ENCODE measurements at places on chromosomes 1 and 21.

- DNase-seq, result no peak
Measured at GRCh38 chr1:78426408-78426807, 64.4 kb upstream of the PTGFR start.

DNA sequence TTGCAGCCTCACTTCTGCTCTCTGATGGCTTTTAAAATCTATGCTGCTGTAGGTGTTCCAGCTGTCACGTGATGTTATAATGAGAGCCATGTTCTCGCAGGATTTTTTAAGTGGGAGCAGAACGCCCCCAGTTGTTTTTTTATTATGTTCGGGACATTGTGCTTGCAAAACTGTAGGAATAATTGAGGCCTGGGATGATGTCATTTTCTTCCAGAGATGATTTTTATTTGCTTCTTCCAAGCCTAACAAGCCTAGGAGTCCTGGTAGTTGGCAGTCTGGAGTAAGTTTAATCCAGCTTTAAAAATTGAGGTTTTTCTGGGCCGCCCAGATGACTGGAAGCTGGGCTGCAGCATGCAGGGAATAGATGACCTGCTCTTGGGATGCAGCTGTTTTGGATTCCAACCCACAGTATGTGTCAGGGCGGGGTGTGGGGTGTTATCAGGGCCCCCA is 34.6 kb upstream of the CHIT1 start:
- no peak for DNase-seq

DNA sequence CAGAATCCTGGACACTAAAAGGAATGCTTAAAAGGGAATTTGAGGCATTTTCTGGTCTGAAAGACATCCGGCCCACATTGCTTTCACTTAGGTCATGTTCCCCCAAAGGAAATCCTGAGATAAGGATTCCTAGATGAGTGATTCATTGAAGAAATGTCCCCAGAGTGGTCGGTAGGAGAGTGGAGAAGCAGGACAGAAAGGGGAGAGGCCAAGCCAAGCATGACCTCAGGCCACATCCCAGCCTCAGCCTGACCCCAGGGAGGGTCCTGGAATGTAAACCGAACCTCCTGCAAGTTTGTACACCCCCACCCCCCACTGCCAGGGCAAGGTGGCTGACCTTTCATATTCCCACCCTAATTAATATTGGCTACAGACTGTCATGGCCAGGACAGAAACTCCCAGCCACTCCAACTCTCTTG is 16.6 kb downstream of the HIVEP3 start:
- DNase-seq, result no peak

DNA sequence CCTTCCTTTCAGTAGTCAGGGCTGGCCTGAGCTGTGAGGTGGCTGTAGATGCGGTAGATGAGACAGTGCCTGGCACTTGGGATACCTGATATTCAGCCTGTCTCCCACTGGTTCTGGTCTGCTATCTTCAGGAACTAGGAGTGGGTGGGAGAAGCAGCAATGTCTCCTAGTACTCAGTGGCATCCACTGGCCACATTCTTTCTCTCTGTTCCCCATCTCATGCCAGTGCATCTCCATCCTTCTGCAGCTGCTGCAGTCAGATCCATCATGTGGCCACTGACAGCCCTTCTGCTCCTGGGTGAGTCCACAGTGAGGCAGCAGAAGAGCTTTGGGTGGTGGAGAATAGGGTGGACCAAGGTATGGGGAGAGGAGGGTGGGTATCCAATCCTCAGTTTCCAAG is 1.1 kb downstream of the FCRLB start:
- DNase-seq, result no peak

DNA sequence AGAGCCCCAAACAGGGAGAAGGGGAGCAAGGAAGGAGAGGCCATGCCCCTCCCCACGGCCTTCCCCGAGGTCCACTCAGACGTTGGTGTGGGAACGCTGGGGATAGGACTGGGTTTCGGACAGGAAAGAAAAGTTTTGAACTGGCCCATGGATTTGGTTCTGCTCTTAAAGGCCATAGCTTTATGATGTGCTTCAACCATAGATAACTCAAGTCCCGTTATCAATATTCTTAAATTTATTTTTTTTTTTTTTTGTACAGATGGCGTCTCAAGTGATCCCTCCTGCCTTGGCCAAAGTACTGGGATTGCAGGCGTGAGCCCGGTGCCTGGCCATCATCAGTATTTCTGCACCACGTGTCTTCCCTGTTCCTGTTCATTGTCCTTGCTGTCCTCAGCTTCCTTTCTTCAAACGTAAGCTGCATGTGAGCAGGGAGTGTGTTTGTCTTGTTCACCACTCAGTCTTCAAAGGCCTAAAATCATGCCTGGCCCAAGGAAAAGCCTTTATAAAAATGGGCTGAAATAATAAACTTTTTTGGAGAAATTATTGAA is 820 bp upstream of the KRTAP10-1 start:
- DNase-seq, result no peak

DNA sequence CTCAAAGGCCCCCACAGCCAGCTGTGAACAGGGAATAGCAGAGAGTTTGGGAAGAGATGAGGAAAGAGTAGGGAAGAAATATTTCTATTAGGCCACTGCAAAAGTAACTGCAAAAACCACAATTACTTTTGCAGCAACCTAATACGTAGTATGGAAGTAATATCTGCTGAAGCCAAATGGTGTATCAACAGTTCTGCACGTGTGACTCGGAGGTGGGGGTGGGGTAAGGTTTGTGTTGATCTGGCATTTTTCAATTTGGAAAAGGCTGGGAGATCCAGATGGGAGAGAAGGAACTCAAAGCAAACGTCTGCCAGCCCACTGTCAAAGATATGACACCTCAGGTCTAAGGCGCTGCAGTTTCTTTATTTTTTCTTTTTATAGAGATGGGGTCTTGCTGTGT is 11.1 kb upstream of the ZNF436 start:
- DNase-seq, result no peak
